Naive thymus-derived CD4-positive, alpha-beta T cell (primary cell): ENCODE measurements at places on chromosomes 13 and 19.
A peak's percentile ranks its signal among the peaks of the same experiment; 100 is the strongest.

DNA sequence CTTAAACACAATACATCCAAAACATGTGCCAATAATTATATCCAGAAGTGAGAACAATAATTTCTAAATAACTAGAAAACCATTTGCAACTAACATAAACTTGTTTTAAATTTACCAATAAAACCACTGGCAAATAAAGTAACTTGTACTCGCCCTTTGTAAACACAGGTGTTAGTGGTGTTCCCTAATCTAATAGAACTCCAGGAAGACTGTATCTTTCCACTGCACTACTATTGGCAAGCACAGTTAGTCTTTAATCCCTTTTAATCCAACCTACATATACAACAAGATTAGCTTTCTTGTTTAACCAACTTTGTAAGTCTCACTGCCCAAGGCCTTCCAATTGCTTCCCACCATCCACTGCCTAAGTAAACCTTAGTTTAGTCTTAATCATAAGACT, 79.5 kb downstream of the PCDH9 start:
- DNase-seq = no peak

- DNase-seq = peak; percentile 82
Observed at GRCh38 chr19:41945135-41945766, 13.9 kb downstream of the RABAC1 start.

- no peak for DNase-seq
Observed at GRCh38 chr19:35341565-35342225, 6.0 kb upstream of the FFAR1 start.

GRCh38 chr13:79767126-79767525, 286.2 kb downstream of the NDFIP2 start:
- no peak for DNase-seq

DNA sequence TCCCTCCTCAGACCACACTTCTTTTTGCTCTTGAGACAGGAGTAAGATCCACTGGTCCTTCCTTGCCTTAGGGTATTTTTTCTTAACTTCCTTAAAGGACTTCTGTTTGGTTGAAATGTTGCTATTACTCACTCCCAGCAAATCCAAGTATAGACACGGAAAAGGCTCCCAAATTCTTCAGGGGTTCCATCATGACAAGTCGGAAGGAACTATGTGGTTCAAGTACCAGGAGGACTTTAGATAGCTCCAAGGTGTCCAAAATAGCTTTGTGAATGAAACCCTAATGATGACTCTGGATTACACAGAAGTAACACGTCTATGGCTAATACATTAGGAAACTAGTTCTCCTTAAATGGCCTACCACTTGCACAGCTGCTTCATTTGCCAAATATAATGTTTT, 238.7 kb downstream of the KCTD12 start:
- DNase-seq = no peak

GRCh38 chr19:3707868-3708206, 347 bp upstream of the TJP3 start:
- DNase-seq = no peak

GRCh38 chr19:28556371-28556770, 656.6 kb downstream of the UQCRFS1 start:
- DNase-seq = no peak

DNA sequence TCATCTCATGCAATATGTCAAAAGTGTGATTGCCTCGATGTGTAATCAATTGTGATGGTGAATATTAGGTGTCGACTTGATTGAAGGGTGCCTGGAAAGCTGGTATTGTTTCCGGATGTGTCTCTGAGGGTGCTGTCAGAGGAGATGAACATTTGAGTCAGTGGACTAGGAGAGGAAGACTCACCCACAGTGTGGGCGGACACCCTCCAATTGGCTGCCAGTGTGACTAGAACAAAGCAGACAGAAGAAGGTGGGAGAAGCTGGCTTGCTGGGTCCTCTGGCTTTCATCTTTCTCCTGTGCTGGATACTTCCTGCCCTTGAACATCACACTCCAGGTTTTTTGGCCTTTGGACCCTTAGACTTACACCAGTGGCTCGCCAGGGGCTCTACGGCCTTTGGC, 15.5 kb upstream of the CABP5 start:
- DNase-seq = no peak

DNA sequence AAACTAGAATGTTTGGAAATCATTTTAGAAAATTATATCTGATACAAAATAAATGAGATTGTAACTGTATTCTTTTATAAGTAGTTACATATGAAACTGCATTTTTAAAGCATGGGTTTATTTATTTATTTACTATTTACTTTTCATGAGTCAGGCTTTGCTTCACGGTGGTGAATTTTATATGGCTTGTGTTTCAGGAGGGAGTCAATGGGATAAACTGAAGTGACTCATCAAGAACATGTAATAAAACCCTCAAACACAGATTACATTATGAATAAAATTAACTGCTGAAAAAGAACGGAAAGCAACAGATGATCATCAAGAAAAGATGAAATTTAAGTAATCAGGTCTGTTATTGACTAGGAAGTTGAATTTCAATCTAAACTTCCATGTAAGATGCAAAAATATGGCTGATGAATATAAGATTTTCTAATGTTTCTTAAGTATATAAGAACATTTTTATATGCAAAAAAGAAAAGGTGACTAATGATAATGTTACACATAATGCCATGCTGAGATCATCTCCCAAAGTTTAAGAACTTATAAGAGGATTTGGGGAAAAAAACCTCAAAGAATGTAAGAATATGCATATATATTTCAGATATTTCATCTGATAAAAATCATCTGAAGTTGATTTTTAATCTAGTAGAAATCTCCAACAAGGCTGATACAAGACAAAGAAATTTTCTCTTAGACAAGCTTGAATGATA, 383.6 kb downstream of the SLITRK1 start:
- DNase-seq = no peak

DNA sequence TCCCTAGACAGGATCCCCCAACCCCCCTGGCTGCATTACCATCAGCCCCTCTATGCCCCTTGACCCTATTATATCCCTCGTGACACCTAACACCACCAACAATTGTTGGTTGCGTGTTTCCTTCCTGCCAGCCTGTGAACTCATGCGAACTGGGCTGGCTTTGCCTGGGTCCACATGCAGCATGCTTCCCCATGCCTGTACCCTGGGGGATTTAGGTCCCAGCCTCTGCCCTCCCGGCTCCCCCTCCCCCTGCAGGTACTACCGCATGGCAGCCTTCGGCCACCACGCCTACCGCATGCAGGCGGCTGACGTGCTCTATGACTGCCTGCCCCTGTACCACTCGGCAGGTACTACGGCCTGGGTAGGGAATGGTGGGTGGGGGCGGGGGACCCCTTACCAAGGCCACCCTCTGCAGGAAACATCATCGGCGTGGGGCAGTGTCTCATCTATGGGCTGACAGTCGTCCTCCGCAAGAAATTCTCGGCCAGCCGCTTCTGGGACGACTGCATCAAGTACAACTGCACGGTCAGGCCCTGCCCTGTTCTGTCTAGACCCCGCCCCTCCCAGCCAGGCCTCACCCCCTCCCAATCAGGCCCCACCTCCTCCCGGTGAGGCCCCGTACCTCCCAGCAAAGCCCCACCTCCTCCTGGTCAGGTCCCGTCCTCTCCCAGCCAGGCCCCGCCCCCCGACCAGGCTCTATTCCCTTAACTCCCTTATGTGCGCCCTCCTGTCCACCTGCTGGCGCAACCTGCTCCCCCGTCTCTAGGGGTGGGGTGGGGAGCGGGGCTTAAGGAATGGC, 18.5 kb downstream of the SLC27A1 start:
- peak; percentile 52 for DNase-seq

- no peak for DNase-seq
Observed at GRCh38 chr19:17424743-17425365, 5.0 kb downstream of the MVB12A start.

DNA sequence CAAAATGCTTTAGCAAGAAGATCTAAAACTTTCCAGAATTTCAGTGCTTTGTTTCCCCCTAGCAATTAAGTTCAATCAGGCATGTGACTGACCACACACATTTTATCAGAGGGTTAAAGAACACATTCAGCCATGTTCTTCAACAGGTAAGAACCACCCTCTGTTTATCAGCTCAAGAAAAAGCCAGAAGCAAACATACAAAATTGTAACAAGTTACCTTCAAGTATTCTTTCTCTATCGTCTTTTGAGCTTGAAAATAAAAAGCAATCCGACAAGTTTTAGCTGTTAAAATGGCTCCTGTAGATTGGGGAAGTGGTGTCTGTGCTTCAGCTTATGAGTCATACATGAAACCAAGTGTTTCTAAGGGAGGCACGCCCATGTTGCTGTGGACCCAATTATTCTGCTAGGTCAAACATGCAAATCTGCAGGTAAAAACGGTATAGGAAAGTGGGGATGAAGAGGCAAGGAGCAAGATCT, at the start of gene ELF1:
TSS of gene ELF1 (minus strand) at position 306 of the 477 bp plus-strand sequence. CDS start 37,262 bp downstream, outside the sequence.
- peak; percentile 83 for DNase-seq

DNA sequence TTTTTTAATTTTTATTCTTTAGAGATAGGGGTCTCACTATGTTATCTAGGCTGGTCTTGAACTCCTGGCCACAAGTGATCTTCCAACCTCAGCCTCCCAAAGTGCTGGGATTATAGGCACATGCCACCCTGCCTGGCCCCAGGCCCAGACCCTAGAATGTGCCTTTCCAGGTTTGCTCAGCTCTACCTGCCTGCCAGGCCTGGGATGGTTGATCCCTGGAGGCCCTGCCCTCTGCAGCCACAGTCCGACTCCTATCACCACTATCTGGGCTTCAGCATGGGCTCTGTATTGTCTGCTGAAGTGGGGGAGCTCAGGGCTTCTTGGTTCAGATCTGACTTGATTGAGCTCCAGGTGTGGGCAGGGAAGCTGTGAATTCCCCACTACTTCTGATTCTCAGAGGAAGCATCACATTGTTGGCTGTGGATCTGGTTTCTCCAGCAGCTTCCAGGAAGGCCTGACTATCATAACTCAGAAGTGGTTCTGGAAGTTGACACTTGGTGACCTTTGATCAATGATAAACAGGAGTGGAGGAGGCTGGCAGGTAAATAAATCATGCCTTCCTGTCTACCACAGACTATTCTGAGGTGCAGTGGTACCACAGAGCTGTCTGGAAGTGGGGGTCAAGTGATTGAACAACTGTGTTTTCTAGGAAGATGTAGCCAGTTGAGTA, 71.9 kb downstream of the OLFM4 start:
- no peak for DNase-seq

DNA sequence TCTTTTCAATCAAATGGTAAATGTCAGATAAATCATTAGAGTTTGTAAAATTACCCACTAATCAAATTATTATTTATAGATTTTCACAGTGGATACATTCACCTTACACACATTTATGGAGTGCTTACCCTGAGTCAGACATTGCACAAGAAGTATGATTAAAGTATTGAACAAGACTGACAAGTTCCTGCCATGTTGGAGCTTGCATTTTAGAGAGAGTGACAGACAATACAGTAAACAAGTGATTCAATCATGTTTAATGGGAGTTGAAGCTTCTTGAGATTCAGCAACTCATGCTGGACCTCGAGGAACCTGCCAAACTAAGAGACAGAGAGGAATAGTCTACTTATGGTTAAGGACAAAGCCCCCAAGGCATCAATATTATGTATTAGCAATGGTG, 487.8 kb downstream of the PCDH17 start:
- DNase-seq = no peak

GRCh38 chr13:41058295-41059070, 2.8 kb upstream of the WBP4 start:
- no peak for DNase-seq

DNA sequence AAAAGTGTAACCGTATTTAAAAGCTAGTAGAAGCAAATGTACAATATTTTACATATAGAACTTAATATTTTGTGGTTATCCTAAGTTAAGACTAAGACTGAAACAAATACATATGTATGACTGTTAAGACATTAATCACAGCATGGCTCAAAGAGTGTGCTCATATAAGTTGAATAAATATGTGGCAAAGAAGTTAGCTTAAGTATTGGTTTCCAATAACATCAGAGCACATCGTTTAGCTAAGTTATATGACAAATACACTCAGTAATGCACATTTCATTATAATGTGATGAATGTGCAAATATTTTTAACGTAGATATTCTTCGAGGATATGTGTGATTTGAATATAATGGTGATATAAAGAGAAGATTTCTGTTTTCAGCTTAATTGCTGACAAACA, 253.8 kb downstream of the SLITRK5 start:
- no peak for DNase-seq

- no peak for DNase-seq
Observed at GRCh38 chr13:33583398-33583797, 234.6 kb upstream of the RFC3 start.

DNA sequence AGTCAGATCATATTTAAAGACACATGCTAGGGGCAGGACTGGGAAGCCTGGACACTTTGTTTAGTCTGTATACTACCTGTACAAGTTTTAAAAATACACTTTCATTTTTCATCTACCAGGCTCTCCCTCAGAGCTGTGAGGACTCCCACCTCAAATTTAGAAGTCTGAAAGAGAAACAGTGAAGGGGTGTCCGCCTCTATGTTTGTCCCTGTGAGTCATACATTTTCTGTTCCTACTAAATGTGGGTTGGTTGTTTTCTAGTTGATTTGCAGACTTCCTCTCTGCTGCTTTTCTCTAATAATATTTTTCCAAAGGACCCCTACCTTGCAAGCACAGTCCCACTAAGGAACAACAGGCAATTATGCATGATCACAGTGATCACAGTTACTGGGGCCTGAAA, 110.5 kb downstream of the ENOX1 start:
- DNase-seq = no peak

- no peak for DNase-seq
Observed at GRCh38 chr13:92804346-92804745, 422.3 kb upstream of the GPC6 start.

GRCh38 chr13:101383595-101383994, 32.7 kb downstream of the NALCN start:
- DNase-seq = no peak

DNA sequence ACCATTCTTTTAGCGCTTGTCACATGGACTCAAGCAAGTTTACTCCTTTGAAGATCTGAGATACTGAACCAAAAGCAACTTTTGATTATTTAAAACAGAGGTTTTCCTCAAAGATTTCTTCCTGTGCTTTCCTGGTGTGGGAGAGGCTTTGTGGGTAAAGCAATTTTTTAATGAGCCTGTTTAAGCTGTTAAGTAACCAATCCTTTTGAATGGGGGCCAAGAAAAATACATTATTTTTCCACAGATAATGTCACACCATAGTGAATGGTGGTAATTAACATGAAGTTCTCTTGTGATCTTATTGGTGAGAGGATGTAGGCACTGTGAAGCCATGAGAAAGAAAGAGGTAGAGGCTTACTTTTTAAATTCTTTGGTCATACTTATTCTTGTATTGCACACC, 55.8 kb upstream of the OBI1 start:
- DNase-seq = no peak

DNA sequence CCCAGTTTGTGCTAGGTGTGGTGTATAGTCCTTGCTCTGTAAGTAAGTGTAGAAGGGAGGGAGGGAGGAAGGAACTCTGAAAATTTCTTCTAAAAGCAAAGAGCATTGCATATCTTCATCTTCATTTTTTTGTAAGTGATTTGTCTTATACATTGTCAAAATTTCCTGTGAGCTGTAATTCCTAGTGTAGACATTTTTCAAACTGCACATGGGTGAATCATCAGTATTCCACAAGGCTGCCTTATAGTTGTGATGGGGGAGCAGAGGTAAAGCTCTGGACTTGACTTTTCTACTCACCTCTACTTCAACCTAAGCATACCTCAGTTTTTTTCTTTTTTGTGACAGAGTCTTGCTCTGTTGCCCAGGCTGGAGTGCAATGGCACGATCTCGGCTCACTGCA, 86.9 kb downstream of the CDK8 start:
- DNase-seq = no peak

GRCh38 chr19:55147545-55148251, 1.3 kb downstream of the TNNT1 start:
- no peak for DNase-seq

- DNase-seq = no peak
Observed at GRCh38 chr19:45136507-45137178, 24.1 kb downstream of the NKPD1 start.

- DNase-seq = peak; percentile 67
Observed at GRCh38 chr13:21478881-21479808, 20.0 kb upstream of the ZDHHC20 start.
